ENCODE measurements at places on chromosomes 1 and 21.

DNA sequence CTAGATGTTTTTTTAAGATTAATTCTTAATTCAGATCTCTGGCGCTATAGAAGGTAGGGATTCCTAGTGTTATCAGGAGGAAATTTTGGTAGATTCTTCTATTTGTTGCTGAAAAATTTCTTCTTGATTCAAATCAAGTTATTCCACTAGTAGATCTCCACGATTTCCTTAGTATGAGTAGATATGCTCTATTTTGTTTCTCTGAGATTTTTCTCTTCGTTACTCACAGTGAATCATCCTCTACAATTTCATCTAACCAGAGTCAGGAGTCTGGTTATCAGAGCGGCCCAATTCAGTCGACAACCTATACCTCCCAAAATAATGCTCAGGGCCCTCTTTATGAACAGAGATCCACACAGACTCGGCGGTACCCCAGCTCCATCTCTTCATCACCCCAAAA, 18.8 kb upstream of the HAX1 start:
- DNase-seq = no peak

GRCh38 chr1:41138549-41138948, 103.6 kb downstream of the SCMH1 start:
- no peak for DNase-seq

DNA sequence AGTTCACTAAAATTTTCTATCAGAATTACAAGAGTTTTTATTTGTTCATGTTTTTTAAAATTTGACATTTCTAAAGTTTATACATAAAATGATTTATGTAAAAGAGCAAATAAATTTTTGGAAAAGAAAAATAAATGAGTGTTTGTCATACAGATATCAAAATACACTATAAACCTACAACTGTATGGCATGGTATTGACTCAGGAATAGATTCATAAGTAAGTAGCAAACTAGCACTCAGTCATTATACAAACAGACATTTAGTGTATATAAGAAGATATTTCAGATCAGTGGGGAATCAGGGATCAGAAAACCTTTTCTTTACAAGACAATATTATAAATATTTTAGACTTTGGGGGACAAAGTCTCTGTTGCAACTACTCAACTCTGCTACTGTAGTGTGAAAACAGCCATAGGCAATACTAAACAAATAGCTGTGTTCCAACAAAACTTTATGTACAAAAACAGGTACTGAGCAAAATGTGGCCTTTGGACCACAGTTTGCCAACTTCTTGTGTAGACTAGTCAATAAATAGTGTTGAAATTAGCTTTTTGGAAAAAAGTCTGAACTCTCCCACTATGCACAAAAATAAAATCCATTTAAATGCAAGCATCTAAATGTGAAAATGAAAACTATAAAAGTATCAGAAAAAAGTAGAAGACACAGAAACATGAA, 508.8 kb upstream of the CAMK1G start:
- no peak for DNase-seq

GRCh38 chr1:199029855-199030254, 391.0 kb downstream of the PTPRC start:
- no peak for DNase-seq

- DNase-seq = peak; percentile 65
Measured at GRCh38 chr1:24465638-24466037, 37.0 kb upstream of the RCAN3 start.

- DNase-seq = no peak
Measured at GRCh38 chr1:2230781-2231531, 2.8 kb downstream of the SKI start.

DNA sequence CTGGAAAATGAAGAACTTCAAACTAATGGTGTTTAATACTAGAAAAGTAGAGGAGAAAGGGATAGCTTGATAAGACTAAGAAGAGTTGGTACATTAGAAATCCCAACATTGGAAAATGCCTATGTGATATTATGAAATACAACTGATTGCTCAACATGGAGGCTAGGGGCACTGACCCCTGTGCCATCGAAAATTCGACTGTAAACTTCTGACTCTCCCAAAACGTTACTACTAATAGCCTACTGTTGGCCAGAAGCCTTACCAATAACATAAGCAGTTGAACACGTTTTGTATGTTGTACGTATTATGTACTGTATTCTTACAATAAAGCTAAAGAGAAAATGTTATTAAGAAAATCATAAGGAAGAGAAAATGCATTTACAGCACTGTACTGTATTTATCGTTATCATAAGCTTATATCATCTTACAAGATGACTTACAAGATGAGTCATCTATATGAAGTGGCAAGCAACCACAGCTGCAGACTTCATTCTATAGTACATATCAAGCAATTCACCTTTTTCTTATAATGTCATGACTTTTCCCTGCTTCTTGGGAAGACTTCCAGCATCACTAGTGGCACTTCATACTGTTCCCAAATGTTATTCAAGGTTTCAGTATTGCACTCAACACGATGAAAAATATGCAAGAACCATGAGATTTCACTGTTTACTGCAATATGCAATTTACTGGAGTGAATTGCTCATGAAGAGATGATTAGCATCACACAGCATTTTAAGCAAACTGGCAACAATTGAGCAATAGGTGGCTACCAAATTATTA, 12.9 kb upstream of the CTSK start:
- DNase-seq = no peak

DNA sequence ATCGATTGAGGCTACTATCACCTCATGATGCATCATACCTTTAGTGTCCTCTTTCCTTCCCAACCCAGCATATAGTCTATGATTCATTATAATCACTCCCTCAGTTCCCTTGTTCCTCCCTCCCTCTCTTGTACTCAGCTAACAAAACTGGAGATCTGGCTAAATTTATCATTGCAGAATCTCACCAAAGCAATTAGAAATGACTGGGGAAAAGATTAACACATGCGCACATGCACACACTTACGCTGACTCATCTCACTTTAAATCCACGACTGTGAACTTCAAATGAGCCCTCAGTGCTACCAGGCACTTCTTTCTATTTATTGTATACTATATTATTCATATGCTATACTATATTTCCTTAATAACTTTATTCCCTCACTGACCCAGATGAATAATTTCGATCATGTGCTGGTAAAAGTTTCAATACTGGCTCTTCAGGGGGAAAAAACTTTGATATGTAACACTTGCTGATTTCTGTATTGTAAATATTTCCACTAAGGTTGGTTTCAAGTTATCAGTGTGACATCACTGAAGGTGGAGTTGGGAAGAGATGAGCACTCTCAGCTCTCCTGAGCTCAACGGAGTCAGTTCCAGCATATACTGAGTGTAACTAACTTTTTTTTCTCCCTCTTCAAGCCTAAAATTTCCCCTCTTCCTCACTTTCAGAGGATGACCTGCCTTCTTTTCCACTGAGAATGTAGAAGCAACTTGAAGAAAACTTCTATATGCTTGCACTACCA, 613.7 kb upstream of the B3GALT2 start:
- DNase-seq = no peak

- no peak for DNase-seq
Measured at GRCh38 chr1:71464016-71464415, 383.2 kb upstream of the ZRANB2 start.

GRCh38 chr1:115670476-115671175, 28.9 kb downstream of the VANGL1 start:
- DNase-seq = no peak

DNA sequence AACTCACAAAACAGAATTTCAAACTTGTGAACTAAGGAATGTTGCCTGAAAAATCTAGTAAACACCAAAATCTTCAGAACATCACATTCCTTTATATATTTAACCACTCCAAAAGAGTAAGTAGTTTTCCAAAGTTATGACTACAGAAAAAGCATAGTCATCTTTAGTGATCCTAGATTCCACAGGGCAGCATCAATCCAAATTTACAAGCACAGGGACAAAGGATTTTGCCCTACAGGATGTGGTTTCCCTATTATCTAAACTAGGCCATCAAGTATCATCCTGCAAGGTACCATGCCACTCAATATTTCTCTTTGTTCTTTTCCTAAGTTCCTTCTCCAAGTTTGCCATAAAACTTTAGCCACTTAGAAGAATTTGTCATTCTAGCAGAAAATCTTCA, 33.0 kb downstream of the COP1 start:
- no peak for DNase-seq

DNA sequence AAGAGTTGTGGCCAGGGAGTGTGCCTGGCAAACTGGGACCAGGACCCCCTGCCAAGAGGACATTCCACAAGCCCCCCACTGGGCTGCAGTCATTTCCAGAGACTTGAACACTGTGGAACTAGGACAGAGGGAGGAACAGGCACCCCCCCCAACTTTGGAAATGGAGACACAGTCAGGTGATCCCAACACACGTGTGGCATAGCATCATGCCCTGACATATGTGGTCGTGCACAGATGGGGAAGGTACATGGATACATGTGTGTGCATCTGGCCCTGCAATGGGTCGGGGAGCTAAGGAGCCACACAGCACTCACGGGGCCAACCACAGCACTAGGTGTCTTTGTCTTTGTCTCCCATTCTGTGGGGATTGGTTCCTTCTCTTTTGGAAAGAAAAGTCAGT, 6.6 kb upstream of the TFF3 start:
- DNase-seq = no peak

DNA sequence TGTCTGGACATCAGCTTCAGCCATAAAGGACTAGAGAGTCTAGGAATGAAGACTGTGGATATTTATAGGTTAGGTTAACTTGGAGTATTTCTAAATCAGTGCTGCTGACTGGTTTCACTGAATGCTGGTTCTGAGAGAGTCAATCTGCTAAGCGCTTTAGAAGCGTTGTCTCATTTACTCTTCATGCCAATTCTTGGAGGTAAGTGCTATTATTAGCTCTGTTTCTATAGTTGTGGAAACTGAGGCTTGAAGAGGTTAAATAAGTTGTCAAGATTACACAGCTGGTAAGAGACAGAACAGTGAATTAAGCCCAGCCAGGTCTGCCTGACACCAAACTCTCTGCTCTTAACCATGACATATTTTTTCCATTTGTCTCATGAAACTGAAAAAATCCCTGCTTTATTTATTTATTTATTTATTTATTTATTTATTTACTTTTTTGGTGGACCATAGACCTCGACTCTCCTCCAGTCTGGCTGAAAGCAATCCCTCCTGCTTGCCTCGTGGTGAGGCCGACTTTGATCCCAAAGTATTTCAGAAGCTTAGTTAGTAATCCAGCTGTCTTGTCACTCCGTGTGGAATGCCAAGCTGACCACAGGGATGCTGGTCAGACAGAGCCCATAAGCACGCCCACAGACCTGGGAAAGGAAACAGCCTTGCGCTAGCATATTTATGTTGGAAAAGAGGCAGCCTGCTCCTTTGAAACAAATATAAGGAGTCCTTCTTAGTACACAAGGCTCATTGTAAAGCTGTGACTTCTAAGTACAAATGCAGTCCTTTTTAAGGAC, 16.9 kb downstream of the NTMT2 start:
- DNase-seq = no peak

GRCh38 chr21:44931137-44931500, 8.7 kb upstream of the SLX9 start:
- no peak for DNase-seq
